Pulmonary artery endothelial cell (primary cell): ENCODE measurements at places on chromosomes 16 and 17. TPM values are rescaled to one million over a fixed set of nuclear protein-coding genes. Genes with fewer than 3 reads are reported as not detected.

Gene RPS2
- total RNA-seq = 2,313 and 4,514 TPM in 2 replicates

Gene LDAF1
- 36.6 and 46.4 TPM in 2 replicates for total RNA-seq

Gene PPL
- 0.26 and 0.71 TPM in 2 replicates for total RNA-seq

Gene KRT9
- not detected in 2 replicates for total RNA-seq

Gene SOST
- total RNA-seq = not detected in 2 replicates

Gene ATF7IP2
- 6.1 and 8.1 TPM in 2 replicates for total RNA-seq

Gene SEZ6
- total RNA-seq = not detected in 2 replicates

Gene OR1A1
- not detected in 2 replicates for total RNA-seq

Gene PSME3IP1
- 67.7 and 79.1 TPM in 2 replicates for total RNA-seq

Gene MYLK3
- under 0.01 and 0.04 TPM in 2 replicates for total RNA-seq

Gene MYL4
- total RNA-seq = 0.33 and 0.81 TPM in 2 replicates

Gene ITGAL
- total RNA-seq = under 0.01 TPM in 1 of 2 replicates, not detected in the other

Gene CHST4
- total RNA-seq = not detected in 2 replicates

Gene WNT9B
- not detected in 2 replicates for total RNA-seq

DNA sequence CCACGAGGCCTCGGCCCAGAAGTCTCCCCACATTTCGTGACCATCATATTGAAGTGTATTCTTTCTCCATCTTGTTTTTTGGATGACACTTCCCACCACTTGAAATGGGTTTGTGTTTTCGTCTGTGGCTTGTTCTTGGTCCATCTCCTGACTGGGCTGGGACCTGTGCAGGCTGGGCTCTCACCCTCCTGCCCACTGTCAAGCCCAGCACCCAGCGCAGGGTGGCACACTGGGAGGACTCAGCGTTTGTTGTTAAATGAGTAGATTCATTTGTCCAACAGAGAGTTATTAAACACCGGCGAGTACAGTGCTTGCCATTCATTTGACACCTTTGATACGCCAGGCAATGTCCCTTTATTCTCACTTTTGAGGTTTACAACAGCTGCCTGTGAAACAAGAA, 22.6 kb downstream of the NT5M start:
- no peak for DNase-seq

DNA sequence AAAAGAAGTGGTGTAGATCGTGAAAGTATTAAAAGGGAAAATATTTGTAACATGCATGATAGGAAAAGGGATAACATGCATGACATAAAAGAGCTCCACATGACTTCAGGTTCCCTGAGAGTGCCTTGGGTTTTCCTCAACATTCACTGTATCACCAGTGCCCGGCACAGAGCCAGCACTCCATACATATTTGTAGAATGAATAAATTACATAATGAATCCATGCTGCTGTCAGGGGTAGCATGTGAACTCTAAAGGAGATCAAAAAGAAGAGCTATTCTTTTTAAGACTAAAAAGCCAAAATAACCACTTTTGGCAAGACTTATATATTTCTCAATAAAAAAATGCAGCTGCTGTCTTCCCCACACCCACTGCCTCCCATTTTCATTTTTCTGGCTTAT, 2.7 kb upstream of the ZNF594 start:
- no peak for DNase-seq

- DNase-seq = no peak
Observed at GRCh38 chr16:88681709-88682451, 4.4 kb downstream of the SNAI3 start.

- no peak for DNase-seq
Observed at GRCh38 chr16:59013930-59014329, 279.8 kb upstream of the GOT2 start.

GRCh38 chr17:75008373-75008772, 4.1 kb upstream of the MRPL58 start:
- DNase-seq = no peak

DNA sequence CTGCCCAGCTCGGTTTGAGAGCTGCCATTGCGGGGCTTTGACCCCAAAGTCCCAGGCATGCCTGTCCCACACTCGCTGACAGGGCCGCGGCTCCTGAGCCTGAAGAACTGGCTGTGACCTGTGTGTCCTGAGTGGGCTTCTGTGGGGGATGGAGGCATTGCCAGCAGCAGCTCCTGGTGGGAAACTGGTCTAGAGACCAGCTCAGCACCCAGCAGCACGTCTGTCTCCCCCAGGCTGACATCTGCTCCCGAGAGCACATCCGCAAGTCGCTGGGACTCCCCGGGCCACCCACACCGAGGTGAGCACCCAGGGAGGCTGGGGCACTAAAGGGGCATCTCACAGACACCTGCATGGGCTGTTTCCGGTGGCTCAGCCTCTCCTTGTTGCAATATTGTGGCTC, 13.4 kb downstream of the ENDOV start:
- DNase-seq = no peak

DNA sequence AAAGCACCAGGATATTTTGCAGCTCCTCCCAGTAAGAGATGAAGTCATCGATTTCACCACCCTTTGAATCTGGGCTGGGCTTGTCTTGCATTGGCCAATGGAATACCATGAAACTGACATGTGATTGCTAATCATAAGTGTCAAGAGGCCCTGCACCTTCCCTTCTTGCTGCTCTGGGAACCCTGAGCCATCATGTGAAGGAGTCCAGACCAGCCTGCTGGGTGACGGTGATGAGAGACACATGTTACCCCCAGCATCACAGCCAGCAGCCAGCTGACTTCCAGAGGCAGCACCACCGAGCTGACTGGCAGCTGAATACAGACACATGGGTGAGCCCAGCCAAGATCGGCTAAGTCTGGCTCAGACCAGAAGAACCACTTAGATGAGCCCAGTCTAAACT, 43.6 kb upstream of the CACNG4 start:
- no peak for DNase-seq

GRCh38 chr17:69882281-69882680, 192.7 kb upstream of the KCNJ16 start:
- no peak for DNase-seq

DNA sequence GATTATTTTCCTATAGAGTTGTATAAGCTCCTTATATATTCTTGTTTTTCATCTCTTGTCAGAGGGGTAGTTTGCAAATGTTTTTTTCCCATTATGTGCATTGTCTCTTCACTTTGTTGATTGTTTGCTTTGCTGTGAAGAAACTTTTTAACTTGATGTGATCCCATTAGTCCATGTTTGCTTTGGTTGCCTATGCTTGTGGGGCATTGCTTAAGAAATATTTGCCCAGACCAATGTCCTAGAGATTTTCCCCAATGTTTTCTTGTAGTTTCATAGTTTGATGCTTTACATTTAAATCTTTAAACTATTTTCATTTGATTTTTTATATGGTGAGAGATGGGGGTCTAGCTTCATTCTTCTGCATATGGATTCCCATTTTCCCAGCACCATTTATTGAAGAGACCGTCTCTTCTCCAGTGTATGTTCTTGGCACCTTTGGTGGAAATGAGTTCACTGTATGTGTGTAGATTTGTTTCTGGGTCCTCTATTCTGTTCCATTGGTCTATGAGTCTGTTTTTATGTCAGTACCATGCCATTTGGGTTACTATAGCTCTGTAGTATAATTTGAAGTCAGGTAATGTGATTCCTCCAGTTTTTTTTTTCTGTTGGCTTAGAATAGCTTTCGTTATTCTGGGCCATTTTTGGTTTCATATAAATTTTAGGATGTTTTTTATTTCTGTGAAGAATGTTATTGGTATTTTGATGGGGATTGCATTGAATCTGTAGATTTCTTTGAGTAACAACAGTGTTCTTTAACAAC, 165.8 kb downstream of the ABCA8 start:
- DNase-seq = no peak

- no peak for DNase-seq
Observed at GRCh38 chr16:9922441-9922840, 259.8 kb downstream of the GRIN2A start.

- no peak for DNase-seq
Observed at GRCh38 chr16:2236337-2237101, at the start of gene DNASE1L2. Gene DNASE1L2 (plus strand): TSS chr16:2236444. CDS start chr16:2236817, 373 bp downstream.

- no peak for DNase-seq
Observed at GRCh38 chr16:57159447-57159846, 26.4 kb downstream of the PSME3IP1 start.

GRCh38 chr17:39604911-39605491, 2.7 kb downstream of the NEUROD2 start:
- DNase-seq = no peak
